NCI-H460 (cell line): ENCODE measurements at places on chromosomes 13 and 19. TPM values are rescaled to one million over a fixed set of nuclear protein-coding genes. Genes with fewer than 3 reads are reported as not detected.

ZNF880 gene
- total RNA-seq: 0.35 and 1.1 TPM in 2 replicates

CDC42EP5 gene
- total RNA-seq: 0.17 TPM in 1 of 2 replicates, not detected in the other

DNA sequence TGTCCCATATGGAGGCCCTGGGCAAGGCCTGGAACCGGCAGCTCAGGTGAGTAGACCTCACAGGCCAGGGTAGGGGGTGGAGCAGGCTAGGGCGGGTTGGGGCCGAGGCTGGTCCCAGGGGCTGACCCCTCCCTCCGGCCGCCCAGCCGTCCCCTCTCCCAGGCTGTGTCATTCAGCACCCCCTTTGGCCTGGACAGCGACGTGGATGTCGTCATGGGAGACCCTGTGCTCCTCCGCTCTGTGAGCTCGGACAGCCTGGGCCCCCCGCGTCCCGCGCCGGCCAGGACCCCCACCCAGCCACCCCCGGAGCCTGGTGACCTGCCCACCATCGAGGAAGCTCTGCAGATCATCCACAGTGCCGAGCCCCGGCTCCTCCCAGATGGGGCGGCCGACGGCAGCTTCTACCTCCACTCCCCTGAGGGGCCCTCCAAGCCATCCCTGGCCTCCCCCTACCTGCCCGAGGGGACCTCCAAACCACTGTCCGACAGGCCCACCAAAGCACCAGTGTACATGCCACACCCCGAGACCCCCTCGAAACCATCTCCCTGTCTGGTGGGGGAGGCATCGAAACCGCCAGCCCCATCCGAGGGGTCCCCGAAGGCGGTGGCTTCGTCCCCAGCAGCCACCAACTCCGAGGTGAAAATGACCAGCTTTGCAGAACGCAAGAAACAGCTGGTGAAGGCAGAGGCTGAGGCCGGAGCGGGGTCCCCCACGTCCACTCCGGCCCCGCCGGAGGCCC, 16.0 kb downstream of the CAMSAP3 start:
- DNase-seq: no peak

GRCh38 chr19:46202872-46203860, 26.4 kb upstream of the IGFL1 start:
- no peak for DNase-seq

- DNase-seq: no peak
These were observed 6.1 kb upstream of the ECH1 start for GRCh38 chr19:38837656-38838121.

GRCh38 chr19:39847525-39847924, 1.3 kb upstream of the FBL start:
- DNase-seq: no peak

GRK1 gene
- not detected in 2 replicates for total RNA-seq

- DNase-seq: no peak
These were observed 492 bp upstream of the PGLYRP1 start for GRCh38 chr19:46023311-46023779.

DNA sequence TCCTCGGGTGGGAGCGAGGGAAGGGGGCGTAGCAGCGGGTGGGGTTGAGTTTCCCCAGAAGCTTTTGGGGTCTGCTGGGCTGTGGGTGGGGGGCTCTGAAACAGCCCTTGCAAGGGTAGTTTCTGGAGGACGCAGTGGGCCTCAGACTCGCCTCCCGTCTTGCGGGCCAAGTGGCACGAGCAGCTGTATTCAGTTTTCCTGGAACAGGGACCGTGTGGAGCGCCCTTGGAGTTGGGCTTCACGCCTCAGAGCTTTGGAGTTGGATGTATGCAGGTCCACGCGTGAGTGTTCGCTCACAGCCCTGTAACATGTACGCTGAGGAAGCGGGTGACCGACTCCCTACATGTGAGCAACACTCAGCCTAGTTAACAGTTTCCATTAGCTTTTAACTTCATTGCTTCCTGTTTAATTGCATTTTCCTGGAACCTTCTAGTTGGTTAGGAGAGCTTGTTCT, 603 bp downstream of the TM9SF2 start:
- no peak for DNase-seq

VSTM1 gene
- total RNA-seq: not detected in 2 replicates

KLK3 gene
- total RNA-seq: not detected in 2 replicates

DNA sequence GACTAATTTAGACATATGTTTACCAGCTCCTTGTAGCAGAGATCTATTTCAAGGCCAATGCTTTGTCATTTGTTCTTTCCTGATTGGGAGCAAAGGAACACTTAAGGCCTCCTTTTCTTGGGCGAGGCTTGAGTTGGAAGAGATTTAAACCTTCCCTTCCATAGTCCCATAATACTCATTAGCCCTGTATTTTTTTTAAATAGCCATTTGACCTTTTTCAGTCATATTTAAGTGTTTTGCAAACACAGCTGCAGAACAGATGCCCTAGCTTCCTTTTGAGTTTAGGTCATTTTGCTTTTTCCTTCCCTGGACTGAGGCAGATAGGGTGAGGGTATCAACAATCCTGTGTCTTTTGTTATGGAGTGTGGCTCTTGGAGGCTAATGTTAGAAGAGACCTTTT, 198.3 kb downstream of the NBEA start:
- DNase-seq: no peak

MBD3L3 gene
- total RNA-seq: not detected in 2 replicates

DNA sequence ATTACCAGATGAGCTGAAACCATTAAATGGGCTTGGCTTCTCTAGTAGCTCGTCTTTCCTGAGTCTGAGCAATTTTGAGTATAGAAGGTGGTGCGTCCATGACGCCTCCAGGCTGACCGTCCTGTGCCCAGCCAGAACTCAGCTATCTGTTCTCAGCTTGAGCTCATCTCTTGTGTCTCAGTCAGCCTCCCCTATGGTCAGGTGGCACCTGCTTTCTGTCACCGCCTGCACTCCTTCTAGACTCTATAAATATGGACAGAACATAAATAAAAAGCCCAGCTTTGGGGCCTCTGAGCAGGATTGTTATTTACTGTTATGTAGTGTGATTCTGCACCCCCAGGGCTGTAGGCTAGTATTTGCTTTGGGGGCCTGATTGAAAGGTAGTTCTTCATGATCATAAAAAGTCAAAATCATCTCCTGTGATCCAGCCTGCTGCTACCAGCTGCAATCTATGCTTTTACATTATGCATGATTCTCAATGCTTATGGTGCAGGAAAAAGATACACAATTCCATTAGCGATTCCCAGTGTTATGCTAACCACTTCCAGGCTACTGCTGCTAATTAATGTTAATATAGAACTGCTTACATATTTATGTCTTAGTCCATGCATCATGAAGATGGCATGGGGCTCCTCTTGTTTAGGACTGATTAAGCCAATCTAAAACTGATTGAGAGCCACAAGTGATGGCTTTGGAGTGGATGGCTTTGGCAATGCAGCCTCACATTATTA, 72.5 kb upstream of the TMTC4 start:
- DNase-seq: no peak
